ENCODE measurements at places on chromosomes 11 and 22.

DNA sequence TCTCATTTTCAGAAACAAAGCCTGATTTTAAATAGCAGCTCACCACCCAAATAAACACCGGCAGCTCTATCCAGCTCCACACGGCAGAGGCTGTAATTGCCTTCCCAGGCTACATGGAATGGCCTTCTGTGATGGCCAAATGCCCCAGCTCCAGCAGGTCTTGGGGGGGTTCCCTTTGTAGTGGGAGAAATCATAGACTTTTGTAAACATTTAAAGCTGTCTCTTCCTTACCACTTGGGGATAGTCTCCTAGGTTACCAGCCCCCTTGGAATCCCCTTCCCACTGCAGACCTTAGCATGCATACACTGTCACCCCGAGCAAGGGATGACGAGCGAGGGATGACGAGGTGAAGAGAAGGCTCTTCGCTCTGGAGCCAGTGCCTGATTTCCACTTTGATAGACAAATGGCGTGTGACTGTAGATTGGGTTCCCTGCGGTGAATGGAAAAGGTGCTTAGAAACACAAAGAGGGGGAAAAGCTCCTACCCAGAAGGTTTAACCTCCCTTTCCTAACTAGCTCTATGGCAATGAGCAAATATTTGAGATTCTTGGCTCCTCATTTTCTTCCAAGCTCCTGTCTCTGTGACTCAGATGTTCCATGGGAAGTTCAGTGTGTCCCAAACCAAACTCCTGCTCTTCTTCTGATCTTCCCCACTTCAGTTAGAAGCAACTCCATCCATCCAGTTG, 108.0 kb upstream of the CADM1 start:
- no peak for DNase-seq

DNA sequence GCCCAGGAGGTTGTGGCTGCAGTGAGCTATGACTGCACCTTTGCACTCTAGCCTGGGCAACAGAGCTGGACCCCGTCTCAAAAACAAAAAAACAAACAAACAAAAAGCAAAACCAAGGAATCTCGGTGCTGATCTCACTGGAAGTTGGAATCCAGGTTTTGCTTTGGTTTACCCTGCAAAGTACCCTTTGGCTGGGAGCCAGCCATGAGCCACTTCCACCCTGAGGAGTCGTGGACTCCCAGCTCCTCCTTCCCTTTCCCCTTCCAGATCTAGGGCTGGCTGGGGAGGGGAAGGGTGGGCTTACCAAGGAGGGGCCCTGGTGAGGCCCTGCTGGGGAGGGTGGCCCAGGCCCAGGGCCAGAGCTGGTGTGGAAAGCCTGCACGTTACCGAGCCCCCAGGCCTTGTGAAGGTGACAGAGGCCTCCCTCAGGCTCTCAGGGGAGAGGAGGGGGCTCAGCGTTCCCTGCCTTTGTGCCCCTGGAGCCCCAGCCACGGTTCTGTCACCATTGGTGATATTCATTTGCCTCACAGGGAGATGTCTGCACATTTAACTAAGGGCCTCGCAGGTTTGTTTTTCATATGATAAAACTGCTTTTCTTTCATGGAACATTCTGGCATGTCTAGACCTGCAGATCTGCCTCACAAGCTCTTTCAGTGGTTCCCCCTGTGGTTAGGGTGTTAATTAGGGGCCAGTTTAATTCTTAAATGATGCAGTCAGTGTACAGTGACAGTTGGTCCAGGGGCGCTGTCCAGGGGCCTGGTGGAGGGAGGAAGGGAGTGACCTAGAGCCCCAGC, 29.0 kb downstream of the FBLN1 start:
- DNase-seq = no peak

- DNase-seq = no peak
Observed at GRCh38 chr11:63944987-63945386, 6.2 kb downstream of the NAA40 start.

DNA sequence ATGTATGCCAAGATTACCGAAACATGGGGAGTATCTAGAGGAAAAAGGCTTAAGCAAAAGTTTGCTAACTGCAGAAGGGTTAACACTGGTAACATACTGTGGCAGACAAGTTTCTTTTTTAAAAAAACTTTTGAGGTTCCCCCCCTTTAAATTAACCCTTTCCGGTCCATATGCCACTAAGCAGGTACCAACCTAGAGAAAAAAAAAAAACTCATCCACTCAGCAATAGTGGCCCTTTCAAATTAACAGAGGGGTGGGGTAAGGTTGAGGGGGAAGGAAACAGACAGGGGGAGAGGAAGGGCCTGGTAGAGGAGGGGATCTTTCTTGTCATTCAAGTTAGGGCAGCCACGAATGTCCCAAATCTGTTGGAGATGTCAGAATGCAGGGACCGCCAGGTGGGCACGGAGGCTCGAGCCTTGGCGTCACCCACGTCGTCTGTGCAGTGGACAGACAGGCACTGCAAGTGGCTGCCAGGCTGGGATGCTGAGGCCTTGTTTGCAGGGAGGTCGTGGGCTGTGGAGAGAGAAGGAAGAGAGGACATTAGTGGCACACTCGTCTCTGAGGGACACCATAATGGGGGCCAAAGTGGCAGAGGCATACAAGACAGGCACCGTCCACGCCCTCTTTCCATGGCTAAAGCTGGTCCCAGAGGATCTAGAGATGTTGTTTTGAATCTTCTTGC, 50.8 kb downstream of the MN1 start:
- DNase-seq = no peak

DNA sequence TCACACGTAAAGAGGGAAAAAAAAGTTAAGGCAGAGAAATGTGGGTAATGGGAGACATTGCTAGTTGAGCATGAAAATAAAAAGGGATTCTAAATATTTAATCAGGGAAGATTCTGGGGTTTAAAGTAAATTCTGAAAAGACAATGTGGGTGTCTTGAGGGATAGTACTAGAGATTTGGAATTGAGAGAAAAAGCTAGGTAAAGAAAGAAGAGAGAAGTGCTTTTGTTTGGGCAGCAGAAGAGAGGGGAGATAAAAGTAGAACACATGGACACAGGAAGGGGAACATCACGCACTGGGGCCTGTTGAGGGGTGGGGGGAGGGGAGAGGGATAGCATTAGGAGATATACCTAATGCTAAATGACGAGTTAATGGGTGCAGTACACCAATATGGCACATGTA, 3.5 kb upstream of the YPEL4 start:
- no peak for DNase-seq

GRCh38 chr22:36863281-36863680, 2.5 kb downstream of the NCF4 start:
- DNase-seq = no peak

GRCh38 chr11:58179648-58180047, 9.2 kb upstream of the OR9Q2 start:
- DNase-seq = no peak

DNA sequence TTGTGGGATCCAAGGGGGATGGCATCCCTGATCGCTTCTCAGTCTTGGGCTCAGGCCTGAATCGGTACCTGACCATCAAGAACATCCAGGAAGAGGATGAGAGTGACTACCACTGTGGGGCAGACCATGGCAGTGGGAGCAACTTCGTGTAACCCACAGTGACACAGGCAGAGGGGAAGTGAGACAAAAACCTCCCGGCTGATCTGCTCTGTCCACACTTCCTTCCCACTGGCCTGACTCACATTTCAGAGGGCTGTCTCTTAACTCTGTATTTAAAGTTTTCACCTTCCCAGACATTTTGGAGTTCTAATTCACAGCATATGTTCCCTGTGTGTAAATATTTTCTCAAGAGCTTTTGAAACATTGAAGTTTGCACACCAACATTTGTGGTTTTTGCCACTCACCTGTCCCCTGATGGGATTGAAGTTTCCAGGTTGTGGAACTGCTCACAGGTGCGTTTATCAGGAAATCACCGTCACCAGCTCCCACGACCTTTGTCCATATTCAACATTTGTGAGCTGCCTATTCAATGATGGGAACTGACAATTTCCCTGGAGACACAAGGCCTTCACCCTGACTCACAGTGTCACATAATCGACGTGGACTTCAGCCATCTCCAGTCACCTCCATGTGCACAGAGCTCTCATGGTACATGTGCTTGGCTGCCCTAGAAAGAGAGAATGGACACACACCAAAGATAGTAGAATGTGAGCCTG, 99.2 kb downstream of the VPREB1 start:
- peak; percentile 47 for DNase-seq

DNA sequence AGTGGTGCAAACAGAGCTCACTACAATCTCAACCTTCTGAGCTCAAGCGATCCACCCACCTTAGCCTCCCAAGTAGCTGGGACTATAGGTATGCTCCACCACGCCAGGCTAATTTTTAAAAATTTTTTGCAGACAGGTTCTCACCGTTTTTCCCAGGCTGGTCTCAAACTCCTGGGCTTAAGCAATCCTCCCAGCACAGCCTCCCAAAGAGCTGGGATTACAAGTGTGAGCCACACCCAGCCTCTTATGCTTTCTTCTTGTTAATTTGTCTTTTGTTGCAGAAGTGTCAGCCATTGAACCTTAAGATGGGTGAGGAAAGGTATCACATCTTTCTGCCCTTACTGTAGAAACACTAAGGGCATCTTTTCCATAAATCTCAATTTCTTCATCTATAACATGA, 34.9 kb downstream of the DENND5A start:
- no peak for DNase-seq

GRCh38 chr22:17132112-17132511, 11.0 kb upstream of the TMEM121B start:
- DNase-seq = no peak

DNA sequence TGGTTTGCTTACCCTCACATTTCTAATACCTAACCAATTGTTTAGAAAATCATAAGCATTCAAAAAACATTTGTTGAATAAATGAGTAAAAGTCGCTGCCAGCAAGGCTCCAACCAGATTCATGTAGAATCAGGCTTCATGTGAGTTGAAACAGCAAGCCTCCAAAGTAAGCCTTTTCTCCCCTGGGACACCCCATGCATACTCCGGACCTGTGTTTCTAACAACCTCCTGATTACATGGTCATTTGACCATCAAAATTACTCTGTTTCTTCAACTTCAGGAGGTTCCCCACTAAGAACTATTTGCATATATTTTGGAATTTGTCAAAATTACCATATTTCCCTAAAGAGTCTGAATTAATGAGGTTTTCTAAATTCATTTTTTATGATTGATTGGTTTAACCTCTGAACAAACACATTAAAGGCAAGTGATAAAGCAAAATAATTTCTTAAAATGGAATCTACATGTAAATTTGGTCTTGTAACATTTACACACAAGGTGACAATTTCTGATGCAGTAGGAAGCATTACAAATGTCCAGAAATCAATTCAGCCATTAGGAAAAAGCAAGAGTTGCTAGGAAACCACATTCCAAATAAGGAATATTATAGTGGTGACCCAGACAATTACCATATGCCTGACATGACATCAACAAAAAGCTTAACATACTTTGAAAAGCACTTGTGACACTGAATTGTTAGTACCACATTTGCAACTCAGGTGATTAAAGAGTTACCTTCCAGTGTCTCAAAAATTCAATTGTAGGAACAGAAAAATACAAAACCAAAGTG, 252.6 kb downstream of the GUCY1A2 start:
- no peak for DNase-seq

DNA sequence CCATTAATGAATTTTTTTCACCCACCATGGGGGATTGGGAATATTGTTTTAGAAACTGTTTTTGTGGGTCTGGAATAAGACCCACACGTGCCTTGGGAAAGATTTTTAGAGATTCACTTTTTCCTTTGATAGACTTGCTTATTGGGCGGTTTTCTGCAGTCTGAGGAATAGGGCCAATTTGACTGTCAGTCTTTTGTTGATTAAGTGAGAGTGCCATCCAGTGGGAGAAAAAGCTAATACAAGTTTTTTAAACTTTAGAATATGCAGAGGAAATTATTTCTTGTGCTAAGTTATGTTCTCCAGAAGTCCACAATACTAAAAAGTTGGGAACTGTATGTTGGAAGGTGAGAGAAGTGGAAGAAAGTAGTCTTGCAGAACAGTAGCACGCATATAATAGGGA, 56.1 kb downstream of the PRMT3 start:
- peak; percentile 42 for DNase-seq

DNA sequence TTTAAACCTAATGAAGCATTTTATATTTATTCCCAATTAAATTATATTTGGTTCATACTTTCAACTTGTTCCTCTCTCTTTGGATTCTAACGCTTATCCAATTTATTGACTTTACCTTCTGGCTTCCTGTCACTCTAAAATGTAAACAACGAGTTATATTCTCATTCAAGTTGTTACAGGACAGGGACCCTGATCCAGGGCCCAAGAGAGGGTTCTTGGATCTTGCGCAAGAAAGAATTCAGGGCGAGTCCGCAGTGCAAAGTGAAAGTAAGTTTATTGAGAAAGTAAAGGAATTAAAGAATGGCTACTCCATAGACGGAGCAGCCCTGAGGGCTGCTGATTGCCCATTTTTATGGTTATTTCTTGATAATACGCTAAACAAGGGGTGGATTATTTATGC, 405.6 kb upstream of the API5 start:
- no peak for DNase-seq

- DNase-seq = no peak
Observed at GRCh38 chr11:65473278-65473860, 25.5 kb upstream of the MALAT1 start.

- no peak for DNase-seq
Observed at GRCh38 chr11:1049431-1049891, 12.9 kb upstream of the MUC6 start.

DNA sequence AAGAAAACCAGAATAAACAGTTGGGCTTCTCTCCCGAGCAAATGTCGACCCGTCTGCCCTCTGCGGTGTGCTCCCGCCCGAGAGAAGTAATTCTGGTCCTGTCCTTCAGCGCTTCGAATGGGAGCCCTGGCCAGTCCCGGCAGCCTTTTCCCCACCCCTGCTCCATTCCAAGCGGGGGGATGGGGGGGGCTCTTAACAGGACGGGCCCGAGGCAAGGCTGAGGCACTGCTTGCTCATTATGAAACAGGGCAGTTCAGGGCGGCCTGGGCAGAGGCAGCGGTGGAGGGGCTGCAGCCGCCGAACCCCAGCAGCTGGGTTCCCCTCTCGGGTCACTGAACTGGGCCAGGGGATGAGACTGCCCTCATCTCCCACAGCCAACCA, 9.1 kb downstream of the BACE1-AS start:
- DNase-seq = no peak

DNA sequence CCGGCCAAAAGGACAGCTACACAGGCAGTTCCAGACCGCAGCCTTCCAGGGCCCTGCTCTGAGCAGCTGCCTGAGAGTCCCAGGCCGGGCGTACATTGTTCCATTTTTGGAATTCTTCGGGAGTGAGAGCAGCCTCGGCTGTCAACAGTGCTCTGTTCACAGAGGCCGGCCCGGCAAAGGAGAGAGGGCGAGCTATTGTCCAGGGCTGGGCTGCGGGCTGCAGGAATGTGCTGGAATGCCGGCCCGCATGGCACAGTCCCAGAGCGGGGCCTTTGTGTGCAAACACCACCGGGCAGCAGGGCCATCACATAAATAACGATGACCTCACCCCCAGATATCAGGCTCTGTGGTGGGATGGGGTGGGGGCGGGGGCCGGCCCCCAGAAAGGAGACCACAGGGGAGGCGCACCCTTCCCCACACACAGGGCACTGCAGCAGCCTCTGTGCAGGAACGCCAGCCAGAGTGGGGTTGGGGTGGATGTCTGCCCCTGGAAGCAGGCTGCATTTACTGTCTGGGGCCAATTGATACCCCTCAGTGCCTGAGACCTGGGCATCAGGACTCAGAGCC, 15.8 kb downstream of the LINC01488 start:
- DNase-seq = no peak

- no peak for DNase-seq
Observed at GRCh38 chr11:76911415-76911808, 50.7 kb downstream of the ACER3 start.

GRCh38 chr11:12188548-12189317, 78.3 kb downstream of the MICAL2 start:
- DNase-seq = no peak

All from AML-193 (cell line).